ENCODE measurements at places on chromosomes 2 and 18.

GRCh38 chr2:5020116-5020875, 671.9 kb upstream of the SOX11 start:
- no peak for DNase-seq

- DNase-seq, result no peak
These were observed 88.6 kb upstream of the ZNF532 start for GRCh38 chr18:58776084-58776483.

DNA sequence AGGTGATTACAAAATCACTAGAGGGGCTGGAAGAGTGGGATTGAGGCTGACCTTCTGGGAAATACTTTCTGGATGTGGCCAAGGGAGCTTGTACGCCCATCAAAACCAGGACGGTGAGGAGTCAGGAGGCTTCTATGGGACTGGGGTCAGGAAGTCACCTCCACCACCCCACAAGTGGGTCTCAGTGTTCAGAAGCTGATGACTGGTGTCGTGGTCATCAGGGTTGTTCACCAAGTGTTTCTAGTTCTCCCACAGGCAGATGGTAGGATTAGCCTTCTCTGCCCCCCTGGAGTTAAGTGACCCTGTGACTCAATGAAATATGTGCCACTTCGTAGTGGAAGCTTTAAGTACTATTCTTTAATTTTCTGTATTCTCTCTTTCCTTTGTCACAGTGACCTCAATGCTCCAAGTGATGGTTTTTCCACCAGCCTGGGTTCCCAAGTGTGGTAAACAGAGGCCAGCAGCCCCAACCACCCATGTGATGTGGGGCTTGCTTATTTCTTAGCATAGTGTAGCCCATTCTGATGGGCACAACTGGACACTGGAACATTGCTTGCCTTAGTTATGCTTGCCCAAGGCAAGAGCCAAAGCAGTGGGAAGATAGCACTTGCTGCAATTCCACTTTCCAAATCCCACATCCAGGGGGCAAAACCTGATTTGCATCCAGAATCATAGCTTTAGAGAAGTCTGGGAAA, 258.8 kb downstream of the CYP26B1 start:
- no peak for DNase-seq

DNA sequence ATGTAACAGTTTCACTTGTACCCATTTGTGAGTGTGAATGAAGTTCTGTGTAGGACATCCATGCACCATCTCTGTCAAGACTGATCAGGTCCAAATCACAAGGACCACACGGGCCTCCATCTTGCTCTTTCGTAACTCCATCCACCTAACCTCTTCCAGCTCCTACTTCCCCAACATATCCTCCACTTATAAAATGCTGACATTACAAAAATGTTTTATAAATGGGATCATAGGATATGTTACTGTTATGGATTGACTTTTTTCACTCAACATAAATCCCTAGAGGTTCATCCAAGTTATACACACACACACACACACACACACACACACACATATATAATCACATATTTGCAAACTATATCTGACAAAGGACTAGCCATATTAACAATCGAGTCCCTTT, 476.8 kb downstream of the ZNF516 start:
- DNase-seq, result no peak

DNA sequence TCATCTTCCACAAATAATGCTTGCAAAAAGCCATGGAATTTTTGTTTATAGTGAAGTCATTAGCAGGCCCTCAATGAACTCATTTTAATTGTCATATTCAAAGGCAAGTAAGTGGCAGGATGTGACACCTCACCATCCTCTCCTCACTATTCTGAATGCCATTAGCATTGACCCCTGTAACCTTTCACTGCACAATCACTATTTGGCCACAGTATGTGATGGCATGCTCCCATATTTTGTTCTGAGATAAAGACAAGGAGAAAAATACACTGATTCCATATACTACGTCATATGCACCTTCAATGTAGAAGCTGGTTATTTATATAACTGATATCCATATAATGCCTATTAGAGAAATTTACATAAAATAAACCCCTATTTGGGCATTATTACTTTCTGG, 1443.2 kb downstream of the SUCLG1 start:
- DNase-seq, result no peak

DNA sequence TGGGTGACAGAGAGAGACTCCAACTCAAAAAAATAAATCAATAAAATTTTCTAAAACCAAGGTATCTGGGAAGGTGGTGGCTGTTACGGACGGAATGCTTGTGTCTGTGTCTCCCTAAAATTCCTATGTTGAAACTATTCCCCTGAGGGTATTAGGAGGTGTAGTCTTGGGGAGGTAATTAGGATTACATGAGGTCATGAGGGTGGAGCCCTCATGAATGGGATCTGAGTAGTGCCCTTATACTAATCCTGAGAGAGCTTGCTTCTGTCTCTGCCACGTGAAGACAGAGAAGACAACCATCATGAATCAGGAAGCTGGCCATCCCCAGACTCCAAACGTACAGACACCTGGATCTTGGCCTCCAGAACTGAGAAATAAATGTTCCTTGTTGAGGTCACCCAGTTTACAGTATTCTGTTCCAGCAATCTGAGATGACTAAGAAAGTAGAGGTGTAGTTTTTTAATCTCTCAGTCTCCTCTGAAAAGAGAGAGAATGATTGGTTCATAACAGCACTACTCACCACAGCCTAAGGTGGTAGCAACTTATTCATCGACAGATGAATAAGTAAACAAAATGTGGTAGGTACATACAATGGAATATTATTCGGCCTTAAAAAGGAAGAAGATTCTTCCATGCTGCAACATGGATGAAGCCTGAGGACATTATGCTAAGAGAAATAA, 38.4 kb downstream of the TGFBRAP1 start:
- DNase-seq, result no peak

DNA sequence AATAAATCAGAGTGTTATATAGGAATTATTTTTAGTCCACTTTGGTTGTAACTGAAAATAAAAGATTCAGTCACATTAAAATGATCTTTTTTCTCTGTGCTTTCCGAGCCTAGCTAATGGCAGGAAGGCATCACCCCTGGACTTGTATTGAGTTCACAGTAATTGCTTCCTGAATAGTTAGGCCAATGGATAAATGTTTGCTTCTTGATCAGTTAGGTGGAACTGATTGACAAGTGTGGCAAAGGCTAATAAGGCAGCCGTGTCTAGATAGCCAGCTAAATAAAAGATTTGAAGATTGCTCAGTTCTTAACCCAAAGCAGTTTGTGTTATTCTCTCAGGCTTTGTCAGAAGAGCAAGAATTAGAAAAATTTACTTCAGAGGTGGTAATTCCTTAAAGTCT, 20.8 kb downstream of the FAM171B start:
- DNase-seq, result no peak

DNA sequence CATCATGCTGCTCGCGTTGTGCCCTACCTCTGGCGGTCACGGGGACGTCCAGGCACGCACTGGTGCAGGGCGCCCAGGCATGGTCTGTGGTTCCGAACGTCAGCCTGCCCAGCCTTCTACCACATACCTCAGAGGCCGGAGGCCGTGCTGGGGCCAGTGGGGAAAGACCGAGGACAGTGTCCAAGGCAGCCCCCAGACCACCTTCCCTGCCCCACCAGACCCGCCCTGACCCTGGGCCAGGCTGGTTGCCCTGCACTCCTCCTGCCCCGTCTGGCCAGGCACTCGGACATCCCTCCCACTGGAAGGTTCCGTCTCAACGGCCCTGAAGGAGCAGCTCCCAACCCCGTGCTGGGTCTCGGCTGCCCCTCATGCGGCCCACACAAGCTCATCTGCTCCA, 32.8 kb downstream of the SLC66A2 start:
- DNase-seq, result no peak

- DNase-seq, result no peak
These were observed 133.7 kb upstream of the RASGRP3 start for GRCh38 chr2:33342705-33343104.

DNA sequence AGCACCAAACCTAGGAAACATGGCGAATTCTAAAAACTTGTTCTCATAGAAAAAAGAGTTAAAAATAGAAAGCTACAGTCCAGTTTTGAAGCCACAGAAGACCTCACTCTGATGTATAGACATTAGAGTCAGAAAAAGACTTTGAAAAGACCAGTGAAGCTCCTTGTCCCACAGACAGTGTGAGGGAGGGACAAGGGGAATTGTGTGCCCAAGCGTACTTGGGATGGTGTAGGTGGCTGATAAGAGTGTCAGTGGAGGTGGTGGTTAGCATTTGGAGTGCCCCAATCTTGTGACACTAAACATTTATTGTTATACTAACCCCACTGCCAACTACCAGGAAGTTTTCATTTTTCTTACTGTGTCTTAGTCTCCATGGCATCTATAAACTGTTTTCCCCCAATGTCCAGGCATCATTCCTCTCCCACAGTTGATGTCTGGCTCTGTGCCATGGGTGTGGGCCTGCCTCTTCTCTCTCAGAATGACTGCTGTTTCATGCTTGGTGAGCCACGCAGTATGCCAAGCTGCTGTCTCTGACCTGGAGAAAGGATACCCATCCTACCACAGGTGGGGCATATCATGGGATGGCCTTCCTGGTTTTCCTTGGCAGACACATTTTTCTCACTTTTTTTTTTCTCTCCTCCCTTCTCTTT, 161.4 kb downstream of the RPIA start:
- no peak for DNase-seq

DNA sequence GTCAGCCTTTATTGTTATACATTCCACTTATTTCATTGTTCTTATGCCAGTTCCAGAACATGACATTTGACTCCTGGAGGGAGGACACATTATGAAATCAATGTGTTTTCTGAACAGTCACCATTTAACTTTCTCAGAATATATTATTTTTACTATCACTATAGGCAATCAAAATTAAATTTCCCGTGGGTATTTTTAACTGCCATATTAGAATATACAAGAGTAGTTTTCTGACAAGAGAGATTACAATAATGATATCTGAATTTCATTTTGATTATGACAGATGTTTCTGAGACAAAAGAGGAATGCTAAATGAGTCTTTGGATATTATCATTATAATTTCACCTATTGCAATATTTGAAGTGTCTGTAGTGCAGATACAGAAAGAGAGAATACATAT, 64.4 kb upstream of the FSIP2 start:
- DNase-seq, result no peak

DNA sequence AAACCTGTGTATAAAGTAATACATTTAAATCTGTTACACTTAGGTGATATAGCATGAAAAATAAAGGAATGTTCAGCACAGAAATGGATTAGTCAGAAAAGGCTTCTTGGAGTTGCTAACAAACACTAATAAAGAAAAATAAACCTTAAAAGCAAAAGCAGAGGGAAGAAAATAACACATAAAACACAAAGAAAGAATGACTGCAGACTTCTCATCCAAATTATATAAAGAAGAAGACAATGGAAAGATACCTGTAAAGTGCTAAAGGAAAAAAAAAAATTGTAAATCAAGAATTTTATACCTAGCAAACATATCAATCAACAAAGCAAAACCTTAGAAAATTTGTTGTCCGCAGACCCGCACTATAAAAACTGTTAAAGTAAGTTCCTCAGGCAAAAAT, 63.6 kb downstream of the EXOC6B start:
- DNase-seq, result no peak

DNA sequence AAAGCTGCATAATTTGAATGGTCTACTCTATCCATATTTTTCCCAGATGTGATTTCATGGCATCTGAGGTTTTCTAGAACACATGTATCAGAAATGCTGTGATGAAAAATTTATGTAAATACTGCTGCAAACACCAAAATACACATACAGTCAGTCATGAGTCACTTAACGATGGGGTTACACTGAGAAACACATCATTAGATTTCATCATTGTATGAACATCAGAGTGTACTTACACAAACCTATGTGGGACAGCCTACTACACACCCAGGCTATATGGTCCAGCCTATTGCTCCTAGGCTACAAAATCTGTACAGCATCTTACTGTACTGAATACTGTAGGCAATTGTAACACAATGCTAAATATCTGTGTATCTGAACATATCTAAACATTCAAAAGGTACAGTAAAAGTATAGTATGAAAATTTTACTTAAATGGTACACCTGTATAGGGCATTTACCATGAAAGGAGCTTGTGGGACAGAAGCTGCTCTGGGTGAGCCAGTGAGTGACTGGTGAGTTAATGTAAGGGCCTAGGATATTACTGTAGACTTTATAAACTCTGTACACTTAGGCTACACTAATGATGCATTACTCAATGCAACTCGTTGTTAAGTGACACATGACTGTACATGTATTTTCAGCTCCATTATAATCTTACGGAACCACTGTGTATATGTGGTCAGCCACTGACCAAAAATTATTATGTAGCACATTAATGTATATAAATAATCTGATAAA, 33.5 kb downstream of the PNO1 start:
- no peak for DNase-seq

GRCh38 chr2:12730265-12730664, 13.5 kb downstream of the TRIB2 start:
- no peak for DNase-seq

GRCh38 chr2:221518201-221518934, 53.7 kb downstream of the EPHA4 start:
- DNase-seq, result no peak

DNA sequence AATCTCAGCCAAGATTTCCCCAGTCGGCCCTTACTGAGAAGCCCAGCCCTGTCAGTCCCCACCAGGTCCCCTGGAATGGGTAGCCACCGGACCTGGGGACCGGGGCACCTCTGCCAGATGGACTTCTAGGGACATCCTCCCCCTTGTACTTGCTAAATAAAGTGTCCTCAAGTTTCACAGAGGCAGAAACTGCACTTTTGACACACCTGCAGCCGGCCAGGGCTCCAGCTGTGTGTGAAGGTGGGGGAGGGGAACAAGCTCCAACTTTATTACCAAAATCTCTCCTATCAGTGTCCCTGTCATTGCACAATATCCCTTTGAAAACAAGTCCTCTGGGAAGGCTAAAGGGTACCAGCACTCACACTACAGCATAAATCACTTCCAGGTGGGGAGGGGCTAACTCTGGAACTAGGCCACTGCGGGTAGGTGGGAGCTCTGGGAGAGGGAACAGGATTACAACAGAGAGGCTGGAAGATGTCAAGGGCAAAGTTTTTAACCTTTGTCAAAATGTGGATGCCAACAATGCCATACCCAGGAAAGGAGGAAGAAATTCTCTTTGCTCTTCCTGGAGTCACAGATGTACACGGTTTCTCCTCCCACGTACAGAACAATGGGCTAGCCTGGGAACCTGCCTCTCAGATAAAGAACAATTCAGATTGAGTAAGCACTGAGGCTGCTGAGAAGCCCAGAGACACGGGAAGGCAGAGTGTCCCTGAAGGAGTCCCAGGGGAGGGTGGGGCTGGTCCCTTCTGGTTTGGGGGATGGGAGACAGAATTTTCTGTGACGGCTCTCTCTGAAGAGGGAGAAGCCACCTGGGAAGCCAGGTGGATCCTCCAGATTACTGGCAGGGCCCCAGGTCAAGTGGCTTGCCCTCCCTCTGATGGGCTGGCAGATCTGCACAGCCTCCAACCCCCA, 11.0 kb downstream of the SDC1 start:
- DNase-seq, result no peak

DNA sequence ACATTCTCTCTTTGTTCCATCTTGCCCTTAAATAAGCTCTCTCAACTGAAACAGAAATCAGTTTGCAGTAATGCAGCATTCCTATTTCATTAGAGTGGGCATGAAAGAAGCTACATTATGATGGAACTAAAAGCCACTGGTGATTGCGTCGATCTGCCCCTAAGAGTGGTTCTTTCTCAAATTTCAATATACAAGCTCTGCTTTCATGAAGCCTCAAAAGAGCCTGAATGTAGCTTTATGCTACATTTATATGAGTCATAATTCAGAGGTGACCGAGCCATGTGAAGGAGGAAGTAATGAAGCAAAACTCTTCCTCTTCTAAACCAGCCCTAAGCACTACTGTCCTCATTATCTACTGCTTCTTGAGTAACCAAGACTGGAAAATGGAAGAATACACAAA, 64.8 kb upstream of the CYTIP start:
- DNase-seq, result no peak

- DNase-seq, result no peak
These were observed 46.4 kb downstream of the ADCY3 start for GRCh38 chr2:24873619-24874018.

- no peak for DNase-seq
These were observed 768 bp downstream of the DSC1 start for GRCh38 chr18:31161757-31162418.

All from stimulated activated CD8-positive, alpha-beta memory T cell treated with anti-CD3 and anti-CD28 coated beads, Interleukin-4, amount 100 ng/mL, for 1 hour (primary cell).